ENCODE measurements at places on chromosomes 16 and 17. TPM values are rescaled to one million over a fixed set of nuclear protein-coding genes. Genes with fewer than 3 reads are reported as not detected.

ASIC2 gene
- 4.1 TPM for total RNA-seq

EVPL gene
- total RNA-seq, result 36.4 TPM

KRT31 gene
- total RNA-seq, result not detected

GRCh38 chr17:42964161-42964932, at the start of gene AARSD1:
TSS of gene AARSD1 (minus strand) at chr17:42964454. CDS start at chr17:42964440, 14 bp downstream.
- no peaks in the 10 kb centered on the region for H3K27me3 ChIP-seq
- peaks cover 5% of the 10 kb centered on the region for H3K36me3 ChIP-seq
- peak within 1 kb of the TSS; percentile 95 for H3K4me3 ChIP-seq
- H3K4me1 ChIP-seq, result no peaks in the 10 kb centered on the region
- H3K27ac ChIP-seq, result peak within 1 kb of the TSS; percentile 89
